ENCODE measurements at places on chromosomes 3 and 15. TPM values are rescaled to one million over a fixed set of nuclear protein-coding genes. Genes with fewer than 3 reads are reported as not detected.

C2CD4A gene
- 0.10 TPM for total RNA-seq

MRPS25 gene
- total RNA-seq: 56.9 TPM

IGDCC3 gene
- 0.07 TPM for total RNA-seq

TEX55 gene
- not detected for total RNA-seq

DUOXA1 gene
- total RNA-seq: 0.08 TPM

All from A549 treated with Hydrocortisone at 1 μM for 4 hours (cell line).